Left ventricle myocardium inferior (tissue), 1 donor: ENCODE measurements at places on chromosomes 13 and 19. TPM values are rescaled to one million over a fixed set of nuclear protein-coding genes. Genes with fewer than 3 reads are reported as not detected.

DNA sequence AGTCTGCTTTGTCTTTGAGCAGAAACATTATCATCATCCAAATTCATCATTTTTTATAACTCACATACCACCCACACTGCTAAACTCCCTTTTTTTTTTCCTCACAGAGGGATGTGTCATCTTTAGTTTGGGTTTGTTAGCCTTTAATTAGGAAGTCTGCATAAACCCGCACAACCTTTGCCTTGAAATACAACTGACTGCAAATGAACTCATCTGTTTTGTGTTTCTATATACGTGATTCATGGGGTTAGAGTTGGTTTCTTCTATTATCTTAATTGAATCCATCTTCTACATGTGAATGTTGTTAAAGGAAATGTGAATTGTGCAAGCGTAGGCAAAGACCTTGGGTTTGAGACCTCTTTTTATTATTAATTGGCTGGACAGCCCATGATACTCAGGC, 102.7 kb downstream of the SLAIN1 start:
- H3K36me3 ChIP-seq: no peaks in the 10 kb centered on the region
- no peaks in the 10 kb centered on the region for H3K27me3 ChIP-seq
- no peak overlapping the region for H3K4me3 ChIP-seq
- no peak overlapping the region for H3K27ac ChIP-seq
- DNase-seq: no peak
- H3K4me1 ChIP-seq: no peaks in the 10 kb centered on the region

DNA sequence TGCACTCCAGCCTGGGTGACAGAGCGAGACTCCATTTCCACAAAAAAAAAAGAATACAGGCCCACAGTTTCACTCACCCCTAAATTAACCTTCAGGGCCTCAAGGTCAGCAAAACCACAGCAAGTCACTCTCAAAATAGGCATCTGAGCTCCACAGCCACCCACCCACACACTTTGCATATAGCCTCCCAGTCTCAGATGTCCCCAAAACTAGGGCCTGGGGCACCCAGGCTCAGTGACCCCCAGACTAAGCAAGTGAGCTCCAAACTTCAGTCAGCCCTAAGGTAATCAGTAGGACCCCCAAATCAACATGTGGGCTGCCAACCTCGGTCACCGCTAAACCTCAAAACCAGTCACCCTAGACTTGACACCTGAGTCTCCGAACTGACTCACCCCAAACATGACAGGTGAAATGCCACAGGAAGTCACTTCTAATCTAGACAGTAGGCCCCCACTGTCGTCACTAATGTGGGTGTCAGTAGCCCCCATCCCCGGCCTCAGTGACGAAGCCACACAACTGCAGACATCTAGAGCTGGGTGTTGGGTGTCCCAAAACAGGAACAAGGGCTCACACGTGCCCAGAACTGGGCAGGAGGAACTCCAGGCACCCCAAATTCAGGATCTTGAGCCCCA, 13.9 kb downstream of the RABAC1 start:
- H3K4me1 ChIP-seq: peaks cover 10% of the 10 kb centered on the region
- H3K27me3 ChIP-seq: peaks cover 33% of the 10 kb centered on the region
- no peak overlapping the region for H3K4me3 ChIP-seq
- no peak overlapping the region for H3K27ac ChIP-seq

GRCh38 chr13:28529836-28530235, 34.9 kb upstream of the FLT1 start:
- peaks cover 30% of the 10 kb centered on the region for H3K4me1 ChIP-seq
- H3K27me3 ChIP-seq: peaks cover 60% of the 10 kb centered on the region
- no peak for DNase-seq
- H3K36me3 ChIP-seq: no peaks in the 10 kb centered on the region
- no peak overlapping the region for H3K27ac ChIP-seq

DNA sequence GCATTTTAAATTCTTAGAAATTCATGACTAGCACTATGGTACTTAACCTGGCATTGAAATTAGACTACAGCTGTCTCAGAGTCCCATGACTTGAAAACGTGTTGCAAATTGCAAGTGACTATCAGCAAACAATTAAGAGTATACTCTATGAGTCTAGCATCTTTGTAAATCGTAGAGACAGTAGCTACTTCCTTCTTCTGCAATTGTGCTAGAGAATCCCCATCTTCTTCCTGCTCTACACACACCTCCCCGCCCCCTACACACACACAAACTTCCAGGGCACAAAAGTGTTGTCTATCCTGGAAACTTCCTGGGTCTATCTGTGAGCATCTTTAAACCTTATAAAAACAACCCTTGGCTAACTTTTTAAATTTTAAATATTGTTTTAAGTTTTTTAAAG, 35.2 kb upstream of the MIR17HG start:
- H3K27me3 ChIP-seq: peaks cover 53% of the 10 kb centered on the region
- DNase-seq: no peak
- no peaks in the 10 kb centered on the region for H3K36me3 ChIP-seq
- no peaks in the 10 kb centered on the region for H3K4me1 ChIP-seq
- no peak overlapping the region for H3K4me3 ChIP-seq

GRCh38 chr19:1356508-1356865, 27.2 kb upstream of the NDUFS7 start:
- peaks cover 39% of the 10 kb centered on the region for H3K36me3 ChIP-seq
- H3K4me3 ChIP-seq: peak overlapping the region; percentile 91
- DNase-seq: no peak

DNA sequence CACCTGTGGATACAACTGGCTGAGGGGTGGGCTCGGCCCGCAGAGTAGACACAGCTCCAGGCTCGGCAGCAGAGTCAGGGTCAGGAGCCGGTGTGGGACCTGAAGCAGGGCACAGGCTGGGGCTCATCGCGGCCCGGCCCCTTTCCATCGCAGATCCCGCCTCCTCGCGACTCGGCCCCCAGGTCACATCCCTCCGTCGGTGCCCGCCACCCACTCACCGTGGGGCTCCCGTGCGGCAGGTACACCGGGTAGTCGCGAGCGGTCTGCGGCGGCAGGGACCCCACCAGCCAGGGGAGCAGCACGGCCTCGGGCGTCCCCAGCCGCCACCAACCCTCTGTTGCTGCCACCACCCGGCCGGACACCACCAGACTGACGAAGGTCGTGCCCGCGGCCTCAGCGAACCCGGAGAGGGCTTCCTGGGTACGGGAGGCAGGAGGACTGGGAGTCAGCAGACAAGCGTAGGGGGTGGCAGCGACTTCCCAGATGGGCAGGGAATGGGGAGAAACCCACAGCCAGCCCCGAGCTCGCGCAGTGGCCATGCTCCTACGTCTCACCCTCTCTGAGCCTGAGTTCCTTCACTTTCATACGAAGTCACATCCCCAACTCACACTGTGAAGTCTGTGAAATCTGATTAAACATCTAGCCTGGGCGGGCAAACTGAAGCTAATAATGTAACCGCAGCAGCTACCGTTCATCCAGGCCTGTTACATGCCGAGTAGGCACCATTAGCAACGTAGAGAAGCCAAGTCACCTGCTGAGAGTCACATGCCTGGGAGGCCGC, 3.7 kb downstream of the FUZ start:
- H3K4me3 ChIP-seq: peak overlapping the region; percentile 89
- no peaks in the 10 kb centered on the region for H3K27me3 ChIP-seq
- peak overlapping the region; percentile 93 for H3K27ac ChIP-seq
- peaks cover 45% of the 10 kb centered on the region for H3K4me1 ChIP-seq

DNA sequence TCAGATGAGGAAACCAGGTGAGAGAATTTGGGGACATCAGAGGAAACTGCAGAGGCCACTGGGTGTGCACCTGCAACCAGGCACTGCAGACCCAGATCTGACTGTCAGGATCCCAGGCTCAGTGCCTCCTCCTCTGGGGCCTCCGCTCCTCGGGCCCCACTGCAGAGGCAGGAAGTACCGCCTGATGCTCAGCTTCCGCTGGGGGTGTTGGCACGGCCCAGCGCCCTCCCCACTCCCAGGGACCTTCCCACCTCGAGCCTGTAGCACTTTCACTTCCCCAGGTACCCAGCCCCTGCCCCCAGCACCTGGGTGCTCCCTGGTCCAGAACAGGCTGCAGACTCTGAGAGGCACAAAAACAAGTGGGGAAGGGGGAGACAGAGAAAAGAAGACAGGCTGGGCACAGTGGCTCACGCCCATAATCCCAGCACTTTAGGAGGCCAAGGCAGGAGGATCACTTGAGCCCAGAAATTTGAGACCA, 1.4 kb upstream of the CD37 start:
- no peaks in the 10 kb centered on the region for H3K27me3 ChIP-seq
- H3K4me1 ChIP-seq: peaks cover 5% of the 10 kb centered on the region
- DNase-seq: no peak
- H3K27ac ChIP-seq: no peak overlapping the region
- no peak overlapping the region for H3K4me3 ChIP-seq

DNA sequence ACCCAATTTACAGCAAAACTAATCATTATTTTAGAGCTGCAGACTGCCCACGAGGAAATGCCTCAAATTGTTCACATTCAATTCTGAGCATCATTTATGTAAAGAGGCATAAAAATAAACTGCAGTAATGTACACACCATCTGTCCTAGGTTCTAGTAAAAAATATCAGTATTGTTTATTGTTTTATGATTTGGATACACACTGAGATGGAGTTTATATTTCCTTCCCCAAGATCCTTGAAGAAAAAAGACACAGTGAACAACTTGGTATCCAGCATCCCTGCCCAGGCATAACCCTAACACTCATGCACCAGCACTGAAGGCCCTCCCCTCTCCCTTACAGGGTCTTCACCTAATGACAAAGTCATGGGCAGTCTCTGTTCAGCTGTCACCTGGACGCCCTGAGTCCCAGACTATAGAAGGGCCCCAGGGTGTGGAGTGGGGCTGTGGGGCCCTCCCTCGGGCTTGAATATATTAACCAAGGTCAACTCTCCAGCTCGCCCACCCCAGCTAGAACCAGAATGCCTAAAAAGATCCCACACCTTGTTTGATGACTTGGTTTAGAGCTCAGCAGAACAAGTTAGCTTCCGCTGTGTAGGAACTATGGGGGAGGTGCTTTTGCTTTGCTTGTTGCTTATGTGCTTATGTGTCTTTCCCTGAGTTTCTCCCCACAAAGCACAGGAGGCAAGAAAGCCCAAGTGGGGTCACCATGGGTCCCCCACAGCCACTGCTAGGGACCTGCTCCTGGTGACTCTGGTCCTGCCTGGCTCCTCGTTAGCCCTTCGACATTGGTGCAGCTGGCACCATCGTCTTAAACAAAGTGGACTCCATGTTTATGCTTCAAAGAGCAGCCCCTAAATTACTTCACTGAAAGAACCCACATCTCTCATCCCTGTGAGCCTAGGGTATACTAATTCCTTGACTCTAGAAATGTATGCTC, 111.1 kb downstream of the COL4A1 start:
- no peak overlapping the region for H3K4me3 ChIP-seq
- H3K4me1 ChIP-seq: peaks cover 5% of the 10 kb centered on the region
- no peak for DNase-seq
- peaks cover 96% of the 10 kb centered on the region for H3K36me3 ChIP-seq
- H3K27ac ChIP-seq: no peak overlapping the region
- no peaks in the 10 kb centered on the region for H3K27me3 ChIP-seq

DNA sequence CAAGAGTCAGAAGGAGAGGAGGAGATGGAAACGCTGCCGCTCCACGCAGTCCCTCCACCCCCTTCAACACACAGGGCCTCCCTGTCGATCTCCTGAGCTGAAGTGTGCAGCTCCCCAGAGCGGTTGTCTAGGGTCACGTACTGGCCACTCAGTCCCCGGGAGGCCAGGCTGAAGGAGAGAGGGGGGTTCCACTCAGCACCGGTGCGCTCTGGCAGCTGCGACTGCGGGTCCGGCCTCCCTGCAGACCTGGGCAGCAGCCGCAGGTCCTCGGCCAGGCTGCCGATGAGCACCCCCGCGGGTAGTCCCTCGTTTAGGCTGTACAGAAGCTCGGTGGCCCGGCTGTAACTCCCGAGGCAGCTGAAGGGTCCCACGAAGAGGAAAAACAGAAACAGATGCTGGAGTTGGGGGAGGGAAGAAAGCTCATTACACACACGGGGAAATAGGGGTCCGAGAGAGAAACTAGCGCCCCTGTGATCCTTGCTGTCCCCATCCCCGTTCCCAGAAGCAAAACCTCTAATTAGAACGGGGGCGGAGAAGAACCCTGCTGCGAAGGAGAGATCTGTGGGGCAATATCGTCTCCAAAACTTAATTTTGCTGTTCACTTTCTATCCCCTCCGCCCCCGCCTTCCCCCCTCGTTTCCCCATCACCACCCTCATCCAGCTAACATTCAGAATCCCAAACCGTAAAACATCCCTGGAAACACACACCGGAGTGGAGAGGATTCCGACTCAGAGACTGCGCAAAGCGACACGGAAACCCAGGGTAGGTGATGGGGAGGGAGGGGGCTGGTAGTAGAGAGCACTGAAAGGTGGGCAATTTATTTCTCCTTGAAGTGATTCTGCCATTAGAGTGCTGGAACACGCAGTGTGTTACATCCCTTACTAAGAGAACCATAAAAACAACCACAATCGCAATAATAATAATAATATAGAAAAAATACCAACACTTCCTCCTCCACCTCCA, 1.8 kb downstream of the PCDH20 start:
- peaks cover 42% of the 10 kb centered on the region for H3K27me3 ChIP-seq
- peaks cover 24% of the 10 kb centered on the region for H3K4me1 ChIP-seq
- peak overlapping the region; percentile 63 for H3K4me3 ChIP-seq
- no peak overlapping the region for H3K27ac ChIP-seq

DNA sequence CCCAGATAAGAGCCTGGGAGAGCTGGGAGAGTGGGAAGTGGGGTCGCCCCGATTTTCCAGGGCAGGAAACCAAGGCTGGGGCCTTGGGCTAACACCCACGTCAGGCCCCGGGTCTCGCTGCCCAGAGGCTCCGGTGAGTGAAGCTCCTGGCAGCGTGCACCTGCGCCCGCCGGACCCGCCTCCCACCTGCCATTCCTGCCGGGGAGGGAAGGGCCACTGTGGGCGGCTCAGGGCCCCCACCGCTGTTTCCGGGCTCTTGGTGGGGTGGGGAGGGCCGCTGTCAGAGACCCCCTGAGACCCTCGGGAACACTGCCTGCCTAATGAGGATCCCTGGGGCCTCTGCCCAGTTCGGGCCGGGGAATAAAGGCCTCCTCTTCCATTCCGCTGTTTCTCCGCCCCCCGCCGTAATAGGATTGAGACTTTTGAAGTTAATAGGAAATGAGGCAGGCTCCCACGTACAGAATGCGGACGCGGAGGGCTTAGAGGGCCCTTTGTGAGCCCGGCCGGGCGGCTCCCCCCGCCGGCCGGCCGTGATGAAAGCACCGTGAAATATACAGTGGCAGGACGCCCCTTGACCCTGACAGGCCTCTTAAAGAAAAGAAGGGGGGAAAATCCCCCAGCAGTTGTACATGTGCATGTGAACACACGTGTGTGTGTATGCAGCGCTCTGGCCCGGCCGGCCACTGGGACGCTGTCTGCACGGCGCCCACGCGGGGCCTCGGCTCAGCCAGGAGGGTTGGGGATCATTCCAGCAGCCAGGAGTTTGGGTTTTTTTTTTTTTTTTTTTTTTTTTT, 33.2 kb downstream of the EFNA2 start:
- H3K27ac ChIP-seq: no peak overlapping the region
- H3K4me1 ChIP-seq: peaks cover 10% of the 10 kb centered on the region
- no peak for DNase-seq

DNA sequence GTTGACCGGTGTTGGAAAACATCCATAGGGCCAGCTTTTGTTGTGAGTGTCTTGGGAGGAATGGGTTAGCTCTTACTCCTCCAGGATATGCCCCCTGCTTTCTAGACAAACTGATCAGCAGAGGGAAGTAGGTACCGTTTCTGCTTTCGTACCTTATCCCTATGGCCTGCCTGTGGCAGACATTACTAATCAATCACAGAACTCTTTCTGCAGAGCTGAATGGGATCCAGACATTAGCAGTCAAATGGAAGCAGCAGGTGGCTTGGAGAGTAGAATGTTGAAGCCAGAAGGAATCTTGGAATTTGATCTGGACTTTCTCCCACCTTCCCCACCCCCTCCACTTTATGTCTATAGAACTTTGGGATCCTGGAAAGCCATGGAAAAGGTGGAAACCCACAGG, 17.1 kb downstream of the NWD1 start:
- no peak overlapping the region for H3K4me3 ChIP-seq
- H3K27ac ChIP-seq: no peak overlapping the region
- H3K4me1 ChIP-seq: no peaks in the 10 kb centered on the region

The OR7A5 gene
- not detected for total RNA-seq

The ZNF888 gene
- total RNA-seq: 1.6 TPM

The CLEC4G gene
- total RNA-seq: 0.71 TPM
